Effector CD4-positive, alpha-beta T cell (primary cell): ENCODE measurements at places on chromosomes 7 and 10.

GRCh38 chr7:148772297-148773089, 73.8 kb downstream of the CUL1 start:
- no peak for DNase-seq

DNA sequence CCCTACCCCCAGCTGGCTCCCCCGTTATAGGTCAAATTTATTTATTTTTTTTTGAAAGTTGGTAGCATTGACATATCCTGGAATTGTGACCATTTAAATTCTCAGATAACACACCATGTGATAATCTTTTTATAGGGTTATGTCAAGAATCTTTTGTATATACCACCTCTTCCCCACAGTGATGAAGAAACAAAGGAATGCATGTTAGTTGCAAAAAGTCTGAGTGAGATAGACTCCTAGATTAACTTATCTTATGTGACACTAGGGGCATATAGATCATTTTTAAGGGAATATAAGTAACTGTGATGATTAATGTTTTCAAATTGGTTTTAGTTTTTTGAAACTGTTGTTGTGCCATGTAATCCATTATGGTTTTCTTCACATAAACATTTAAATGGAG, 68.3 kb downstream of the MLLT10 start:
- no peak for DNase-seq

- DNase-seq, result no peak
These were observed 452 bp downstream of the SEMA3C start for GRCh38 chr7:80918399-80918798.

DNA sequence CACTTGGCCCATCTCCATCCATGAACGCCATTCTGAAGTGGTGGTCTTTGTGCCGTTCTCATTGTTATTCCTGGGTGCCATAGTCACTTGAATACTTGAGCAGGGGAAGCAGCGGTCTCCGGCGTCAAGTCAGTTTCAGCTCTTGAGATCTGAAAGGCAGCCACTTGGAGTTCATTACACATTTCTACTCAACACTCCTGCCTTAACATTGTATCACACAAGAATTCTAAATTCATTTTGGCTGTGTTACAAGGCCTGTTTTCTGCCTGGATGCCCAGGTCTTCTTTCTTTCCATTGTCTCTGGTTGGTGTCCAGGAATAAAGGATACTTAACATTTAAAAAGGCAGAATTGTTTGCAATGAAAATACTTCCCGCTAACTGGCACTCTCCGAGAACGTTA, 69.0 kb upstream of the RAB11FIP2 start:
- no peak for DNase-seq

GRCh38 chr10:42969909-42970308, 107.0 kb upstream of the RET start:
- no peak for DNase-seq

DNA sequence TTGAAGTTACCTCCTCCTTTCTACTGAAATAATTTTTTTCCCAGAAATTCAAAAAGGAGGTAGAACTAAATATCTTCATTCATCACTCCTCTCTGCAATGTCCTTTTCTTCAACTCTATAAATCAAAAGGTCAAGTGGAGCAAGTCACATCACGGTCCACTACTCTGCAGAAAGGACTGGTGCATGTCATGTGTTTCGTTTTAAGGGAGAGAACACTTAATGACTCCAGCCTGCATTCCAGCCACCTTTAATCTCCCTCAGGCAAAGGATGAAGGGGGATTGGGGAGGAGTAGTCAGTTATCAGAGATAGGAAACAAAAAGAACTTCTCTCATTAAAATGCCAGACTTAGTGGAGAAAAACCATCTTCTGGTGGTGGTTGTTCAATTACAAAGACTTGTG, 78.9 kb downstream of the ANK3 start:
- DNase-seq, result no peak
